Liver (tissue), 10 donors: ENCODE measurements at places on chromosomes 5 and 9. TPM values are rescaled to one million over a fixed set of nuclear protein-coding genes. Genes with fewer than 3 reads are reported as not detected.

The LCN12 gene
- 2.3 TPM for total RNA-seq

The FCN2 gene
- total RNA-seq = 23.6 TPM

The NOXA1 gene
- total RNA-seq = 2.4 TPM

The FST gene
- 5.6 TPM for total RNA-seq

The UBE2R2 gene
- 10.8 TPM for total RNA-seq

The IFNK gene
- not detected for total RNA-seq

The GTF2H2 gene
- total RNA-seq = 21.3 TPM

The ZDHHC11B gene
- total RNA-seq = 0.37 TPM

The TAF1L gene
- not detected for total RNA-seq

The PCDHA4 gene
- total RNA-seq = 0.09 TPM

The ZBED3 gene
- total RNA-seq = 2.8 TPM

The SHOC1 gene
- not detected for total RNA-seq

The SPEF2 gene
- 4.5 TPM for total RNA-seq

The CNTNAP3 gene
- 1.1 TPM for total RNA-seq

- H3K36me3 ChIP-seq = no peaks in the 10 kb centered on the region
- no peak for DNase-seq
- H3K4me3 ChIP-seq = no peak overlapping the region
Observed at GRCh38 chr9:93278144-93278543, 94.2 kb downstream of the WNK2 start.

GRCh38 chr9:107918749-107919148, 429.2 kb upstream of the KLF4 start:
- H3K36me3 ChIP-seq = no peaks in the 10 kb centered on the region
- H3K4me3 ChIP-seq = no peak overlapping the region
- no peaks in the 10 kb centered on the region for H3K4me1 ChIP-seq
- H3K27me3 ChIP-seq = no peaks in the 10 kb centered on the region

DNA sequence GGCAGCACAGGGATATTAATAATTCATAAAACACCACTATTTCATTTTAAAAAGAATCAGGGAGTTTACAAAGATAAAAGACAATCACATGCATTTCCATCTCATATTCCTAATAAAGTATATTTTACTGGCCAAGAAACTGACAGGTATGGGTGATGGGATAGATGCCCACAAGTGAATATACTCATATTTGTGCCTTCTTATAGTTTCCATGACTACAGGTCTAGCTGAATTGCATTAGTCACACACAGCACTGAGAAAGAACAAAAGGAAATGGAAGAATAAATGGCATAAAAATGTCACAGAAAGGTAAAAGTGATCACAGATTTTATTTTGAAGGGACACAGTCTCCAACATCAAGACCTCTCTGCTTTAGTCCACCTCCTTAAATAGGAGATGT, 193.5 kb downstream of the PLK2 start:
- H3K27ac ChIP-seq = no peak overlapping the region
- H3K4me3 ChIP-seq = no peak overlapping the region
- H3K4me1 ChIP-seq = no peaks in the 10 kb centered on the region

DNA sequence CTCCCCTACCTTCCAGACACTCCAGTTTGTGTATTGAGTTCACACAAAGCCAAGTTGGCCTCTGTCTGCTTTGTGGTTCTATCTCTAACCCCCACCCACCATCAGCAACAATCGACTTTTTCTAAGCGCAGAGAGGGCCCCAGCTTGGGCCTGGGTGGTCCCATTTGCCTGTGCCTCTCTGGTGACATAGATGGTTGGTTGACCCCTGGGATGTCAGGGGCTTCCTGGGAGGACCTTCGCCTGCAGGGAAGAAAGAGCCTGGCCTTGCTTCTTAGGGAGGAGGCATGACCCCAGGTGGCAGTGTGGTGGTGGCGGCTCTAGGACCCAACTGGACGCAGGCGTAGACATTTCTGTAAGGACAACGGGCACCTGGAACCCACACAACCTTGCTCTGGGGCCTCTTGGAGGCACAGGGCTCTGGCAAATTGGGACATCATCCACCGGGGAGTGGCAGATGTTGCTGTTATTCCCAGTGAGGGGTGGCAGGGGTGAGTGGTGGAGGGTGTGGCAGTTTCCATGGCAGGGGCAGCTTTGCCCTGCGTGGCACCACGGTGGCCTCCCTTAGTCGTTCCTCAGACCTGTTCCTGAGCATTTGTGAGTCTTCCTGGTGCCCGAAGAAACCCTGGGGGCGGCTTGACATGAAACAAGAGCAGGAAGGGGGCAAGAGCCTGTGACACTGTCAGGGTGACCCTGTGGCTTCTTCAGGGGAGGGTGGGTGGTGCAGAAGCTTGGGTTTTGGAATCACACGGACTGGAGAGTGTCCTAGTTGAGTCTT, 171.0 kb upstream of the IER5L start:
- no peak overlapping the region for H3K4me3 ChIP-seq
- no peak for DNase-seq
- no peaks in the 10 kb centered on the region for H3K27me3 ChIP-seq
- H3K4me1 ChIP-seq = no peaks in the 10 kb centered on the region

GRCh38 chr9:28915202-28915930, 1342.1 kb upstream of the C9orf72 start:
- H3K4me3 ChIP-seq = no peak overlapping the region
- DNase-seq = no peak
- H3K36me3 ChIP-seq = no peaks in the 10 kb centered on the region
- H3K4me1 ChIP-seq = no peaks in the 10 kb centered on the region
- no peaks in the 10 kb centered on the region for H3K27me3 ChIP-seq
- no peak overlapping the region for H3K27ac ChIP-seq

DNA sequence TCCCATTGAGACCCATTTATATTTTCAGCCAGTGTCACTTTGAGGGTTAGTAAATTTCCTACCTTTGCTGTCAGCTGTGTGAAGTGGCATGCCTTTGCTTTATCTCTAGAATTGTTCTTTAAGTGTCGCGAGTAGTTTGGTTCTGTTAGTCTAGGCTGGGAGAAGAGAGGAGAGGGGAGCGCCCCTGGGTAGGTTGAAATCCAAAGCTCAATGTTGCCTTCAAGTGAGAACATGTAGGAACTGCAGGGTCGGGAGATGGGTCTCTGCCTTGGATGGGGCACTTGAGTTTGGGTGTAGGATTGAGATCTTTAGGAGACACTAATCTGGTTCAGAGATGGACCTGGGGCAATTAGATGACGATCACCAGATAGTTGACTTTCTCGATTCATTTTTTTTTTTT, 46.3 kb downstream of the STC2 start:
- peaks cover 3% of the 10 kb centered on the region for H3K4me1 ChIP-seq
- no peak overlapping the region for H3K27ac ChIP-seq
- no peaks in the 10 kb centered on the region for H3K36me3 ChIP-seq
- DNase-seq = no peak
- H3K4me3 ChIP-seq = no peak overlapping the region
- peaks cover 6% of the 10 kb centered on the region for H3K27me3 ChIP-seq

DNA sequence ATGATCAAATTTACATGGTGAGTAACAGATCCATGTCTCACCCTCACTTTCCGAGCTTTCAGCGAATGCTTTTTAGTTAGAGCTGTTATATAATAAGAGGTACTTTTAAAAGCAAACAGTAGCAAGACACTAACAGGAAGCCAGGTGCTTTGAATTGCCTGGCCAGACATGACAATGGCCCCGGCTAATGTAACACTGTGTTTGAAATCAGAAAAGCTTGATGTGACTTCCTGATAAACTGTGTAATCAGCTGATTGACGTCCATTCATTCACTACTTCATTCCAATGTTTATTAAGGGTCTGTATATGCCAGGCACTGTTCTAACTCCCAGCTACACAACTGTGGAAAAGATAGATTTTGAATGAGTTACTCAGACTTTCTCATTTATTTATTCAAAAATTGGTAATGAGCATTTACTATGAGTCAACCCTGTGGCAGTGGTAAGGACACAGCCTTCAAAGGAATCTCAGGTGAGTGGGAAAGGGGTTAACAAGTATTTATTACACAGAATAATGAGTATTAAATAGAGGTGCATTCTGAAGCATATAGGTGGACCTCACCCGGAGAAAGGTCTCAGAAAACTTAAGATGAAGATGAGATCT, 26.6 kb downstream of the DPYSL3 start:
- DNase-seq = no peak
- H3K4me3 ChIP-seq = no peak overlapping the region
- H3K27me3 ChIP-seq = no peaks in the 10 kb centered on the region
- H3K36me3 ChIP-seq = no peaks in the 10 kb centered on the region

DNA sequence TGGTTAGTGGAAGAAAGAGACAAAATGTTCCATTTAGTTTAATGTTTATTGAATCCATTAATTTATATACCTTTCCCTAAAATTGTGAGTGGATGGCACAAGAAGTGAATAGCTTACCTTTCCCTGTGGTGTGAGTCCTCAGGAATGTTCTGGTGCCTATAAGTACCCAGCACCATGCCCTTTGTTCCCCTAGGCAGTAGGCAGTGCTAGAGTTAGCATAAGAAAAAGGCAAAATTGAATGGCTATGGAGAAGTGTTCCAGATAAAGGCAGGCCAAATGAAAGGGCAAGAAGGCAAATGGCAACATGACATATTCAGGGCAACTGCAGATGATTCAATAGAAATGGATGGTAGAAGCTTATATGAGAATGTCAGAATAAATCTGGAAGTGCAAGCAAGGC, 370.8 kb upstream of the PTGER4 start:
- DNase-seq = no peak
- H3K27me3 ChIP-seq = peaks cover 2% of the 10 kb centered on the region
- H3K4me3 ChIP-seq = no peak overlapping the region
- H3K4me1 ChIP-seq = no peaks in the 10 kb centered on the region
- no peak overlapping the region for H3K27ac ChIP-seq

- no peak overlapping the region for H3K4me3 ChIP-seq
- H3K27ac ChIP-seq = no peak overlapping the region
Observed at GRCh38 chr9:135069558-135070197, 17.8 kb upstream of the OLFM1 start.

- no peak overlapping the region for H3K4me3 ChIP-seq
- no peaks in the 10 kb centered on the region for H3K27me3 ChIP-seq
- H3K36me3 ChIP-seq = no peaks in the 10 kb centered on the region
- H3K27ac ChIP-seq = no peak overlapping the region
- no peak for DNase-seq
Observed at GRCh38 chr5:60958088-60958487, 13.1 kb downstream of the NDUFAF2 start.

GRCh38 chr5:53095931-53096525, 13.5 kb downstream of the MOCS2 start:
- H3K36me3 ChIP-seq = peaks cover 31% of the 10 kb centered on the region
- H3K4me3 ChIP-seq = no peak overlapping the region
- DNase-seq = peak; percentile 62
- no peak overlapping the region for H3K27ac ChIP-seq
- no peaks in the 10 kb centered on the region for H3K27me3 ChIP-seq

GRCh38 chr5:77937015-77937908, 161.1 kb upstream of the TBCA start:
- no peak overlapping the region for H3K27ac ChIP-seq
- H3K27me3 ChIP-seq = no peaks in the 10 kb centered on the region
- H3K4me3 ChIP-seq = no peak overlapping the region
- H3K36me3 ChIP-seq = no peaks in the 10 kb centered on the region
- DNase-seq = no peak

- no peaks in the 10 kb centered on the region for H3K27me3 ChIP-seq
- H3K4me3 ChIP-seq = no peak overlapping the region
- peaks cover 6% of the 10 kb centered on the region for H3K4me1 ChIP-seq
- H3K27ac ChIP-seq = no peak overlapping the region
Observed at GRCh38 chr5:179603308-179603707, 20.2 kb downstream of the HNRNPH1 start.

- H3K36me3 ChIP-seq = peaks cover 17% of the 10 kb centered on the region
- H3K27me3 ChIP-seq = no peaks in the 10 kb centered on the region
- no peak overlapping the region for H3K4me3 ChIP-seq
Observed at GRCh38 chr9:13113216-13113615, 166.3 kb downstream of the MPDZ start.

DNA sequence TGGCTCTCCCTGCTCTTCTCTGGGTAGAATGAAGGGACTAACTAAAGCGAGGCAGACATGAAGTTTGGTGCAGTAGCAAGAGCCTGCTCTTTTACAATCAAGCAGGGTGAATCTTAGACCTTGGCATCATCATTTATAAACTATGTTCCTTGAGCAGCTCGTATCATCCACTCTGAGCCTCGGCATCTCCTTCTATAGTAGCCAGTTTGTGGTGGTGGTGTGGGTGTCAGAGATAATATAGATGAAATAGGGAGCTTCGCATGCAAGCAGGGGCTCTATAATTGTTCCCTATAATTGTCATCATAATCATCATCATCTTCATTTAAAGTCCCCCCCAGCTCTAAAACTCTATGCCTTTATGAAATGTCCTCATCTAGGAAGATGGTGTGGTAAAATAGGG, 72.5 kb upstream of the SAP30L start:
- no peaks in the 10 kb centered on the region for H3K27me3 ChIP-seq
- H3K4me1 ChIP-seq = no peaks in the 10 kb centered on the region
- DNase-seq = no peak
- no peak overlapping the region for H3K4me3 ChIP-seq
- H3K36me3 ChIP-seq = no peaks in the 10 kb centered on the region

GRCh38 chr9:121204121-121204520, 2.5 kb upstream of the RAB14 start:
- no peak for DNase-seq
- peaks cover 15% of the 10 kb centered on the region for H3K4me1 ChIP-seq
- H3K27me3 ChIP-seq = no peaks in the 10 kb centered on the region
- no peak overlapping the region for H3K27ac ChIP-seq
- H3K36me3 ChIP-seq = no peaks in the 10 kb centered on the region

GRCh38 chr5:175656966-175657365, 905 bp upstream of the HRH2 start:
- DNase-seq = no peak
- H3K4me1 ChIP-seq = peaks cover 14% of the 10 kb centered on the region
- no peak overlapping the region for H3K27ac ChIP-seq
- H3K36me3 ChIP-seq = no peaks in the 10 kb centered on the region
- no peak overlapping the region for H3K4me3 ChIP-seq
- no peaks in the 10 kb centered on the region for H3K27me3 ChIP-seq

- H3K4me1 ChIP-seq = peaks cover 4% of the 10 kb centered on the region
- DNase-seq = no peak
- no peaks in the 10 kb centered on the region for H3K36me3 ChIP-seq
- no peak overlapping the region for H3K4me3 ChIP-seq
- no peaks in the 10 kb centered on the region for H3K27me3 ChIP-seq
Observed at GRCh38 chr9:94680621-94681020, 41.3 kb upstream of the FBP1 start.
